WERI-Rb-1 (cell line): ENCODE measurements at places on chromosomes 4 and X.

GRCh38 chrX:56729152-56729850 lies at the start of gene NBDY:
Gene NBDY, plus strand, starts transcription at chrX:56729243. Its CDS starts 111 bp downstream, at chrX:56729354.
- peak; percentile 25 for DNase-seq

- no peak for DNase-seq
Observed at GRCh38 chrX:96752781-96753180, 68.1 kb downstream of the DIAPH2 start.

DNA sequence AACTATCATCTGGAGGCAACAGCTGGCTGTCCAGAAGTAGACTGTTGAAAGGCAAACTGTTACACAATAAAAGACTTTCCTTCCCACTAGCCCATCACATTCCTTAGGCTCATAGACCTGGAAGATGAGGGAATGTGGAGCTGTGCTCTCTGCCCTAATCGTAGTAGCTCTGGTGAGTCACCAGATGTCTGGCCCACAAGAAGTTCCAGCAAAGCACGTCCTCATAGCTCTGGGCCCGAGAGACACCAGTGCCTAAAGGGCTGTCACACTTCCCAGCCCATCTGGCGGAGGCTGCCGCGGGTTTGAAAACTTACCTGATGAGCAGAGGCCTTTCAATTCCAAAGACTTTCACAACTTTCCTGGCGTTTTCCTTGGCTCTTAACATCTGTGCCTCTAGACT lies 81.7 kb upstream of the STOX2 start:
- no peak for DNase-seq

- no peak for DNase-seq
Observed at GRCh38 chr4:76585897-76586360, 150.9 kb downstream of the SHROOM3 start.

GRCh38 chr4:177511611-177512010 lies 69.4 kb upstream of the AGA start:
- no peak for DNase-seq

DNA sequence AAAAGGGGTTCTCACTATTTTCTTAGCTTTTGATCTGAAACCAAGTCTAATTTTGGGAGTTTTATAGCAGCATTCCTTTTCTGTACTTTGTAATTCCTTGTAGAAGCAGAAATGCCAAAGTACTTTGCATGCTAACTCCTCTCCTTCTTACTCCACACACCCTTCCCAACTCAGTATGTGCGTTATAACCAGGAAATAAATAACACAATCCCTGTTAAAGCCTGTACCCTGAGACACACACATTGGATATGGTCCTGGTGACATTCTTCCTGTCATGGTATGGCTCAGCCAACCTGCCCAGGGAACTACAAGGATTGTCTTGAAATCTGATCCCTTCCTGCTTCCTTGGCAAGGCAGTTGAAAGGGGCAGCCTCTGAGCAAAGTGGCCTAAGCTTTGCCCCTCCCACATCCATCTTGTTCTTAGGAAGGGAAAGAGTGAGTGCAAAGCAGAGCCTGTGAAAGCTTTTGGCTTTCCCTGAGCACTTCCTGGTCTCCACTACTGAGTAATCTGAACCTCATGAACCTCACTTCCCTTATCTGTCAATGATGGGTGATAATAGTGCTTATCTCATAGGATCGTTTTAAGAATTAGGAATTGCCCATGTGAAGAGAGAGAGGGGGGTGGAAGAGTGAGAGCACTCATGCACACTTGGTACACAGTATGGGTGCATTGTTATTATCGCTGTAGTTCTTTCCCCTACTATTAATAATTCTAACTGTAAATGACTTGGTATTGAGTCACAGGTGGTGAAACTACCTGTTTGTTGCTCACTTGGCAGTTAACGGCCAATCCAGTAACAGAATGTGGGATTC lies 109.3 kb downstream of the AFF2 start:
- DNase-seq = peak; percentile 51

DNA sequence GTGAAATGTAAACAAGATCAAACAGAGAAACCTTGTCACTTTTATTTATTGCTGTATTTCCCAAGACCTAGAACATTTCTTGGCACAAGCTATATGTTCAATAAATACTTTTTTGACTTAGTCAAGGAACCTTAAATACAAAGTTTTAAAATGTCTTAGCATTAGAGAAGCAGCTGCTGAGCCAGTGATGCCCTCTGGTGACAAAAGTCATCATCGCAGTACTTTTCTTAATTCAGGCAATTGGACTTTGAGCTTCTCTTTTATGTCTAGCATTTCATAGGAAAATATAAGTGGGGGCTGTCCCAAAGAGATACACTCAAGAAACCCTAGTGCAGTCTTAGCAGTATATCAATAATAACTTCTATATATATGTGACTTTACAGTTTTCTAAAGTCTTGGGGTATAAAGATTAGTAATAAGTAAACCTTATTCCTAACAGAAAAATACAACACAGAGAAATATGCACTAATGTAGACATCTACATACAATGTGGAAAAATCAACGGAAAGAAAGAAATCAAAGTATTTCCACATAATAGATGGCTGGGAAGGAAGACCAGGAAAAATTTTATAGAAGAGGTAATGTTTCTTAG lies 118.4 kb downstream of the DTHD1 start:
- peak; percentile 14 for DNase-seq

DNA sequence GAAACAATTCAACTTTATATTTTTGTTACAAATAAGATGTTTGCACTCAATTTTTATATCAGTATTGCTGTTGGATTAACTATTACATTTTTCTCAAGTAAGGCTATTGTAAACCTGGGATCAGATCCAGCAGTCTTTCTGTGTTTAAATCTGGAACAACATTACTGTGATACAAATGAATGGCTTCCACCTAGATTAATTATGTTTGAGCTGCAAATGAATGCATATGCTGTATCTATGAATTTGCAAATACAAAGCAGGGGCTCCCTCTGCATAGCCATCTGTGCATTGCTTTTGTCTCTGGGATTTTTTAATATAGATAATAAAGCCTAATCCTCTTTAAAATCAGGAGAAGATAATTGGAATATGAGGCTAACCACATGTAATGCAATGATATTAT lies 69.8 kb upstream of the NEIL3 start:
- DNase-seq = no peak

- DNase-seq = no peak
Observed at GRCh38 chr4:69710580-69710979, 49.8 kb downstream of the SULT1B1 start.

DNA sequence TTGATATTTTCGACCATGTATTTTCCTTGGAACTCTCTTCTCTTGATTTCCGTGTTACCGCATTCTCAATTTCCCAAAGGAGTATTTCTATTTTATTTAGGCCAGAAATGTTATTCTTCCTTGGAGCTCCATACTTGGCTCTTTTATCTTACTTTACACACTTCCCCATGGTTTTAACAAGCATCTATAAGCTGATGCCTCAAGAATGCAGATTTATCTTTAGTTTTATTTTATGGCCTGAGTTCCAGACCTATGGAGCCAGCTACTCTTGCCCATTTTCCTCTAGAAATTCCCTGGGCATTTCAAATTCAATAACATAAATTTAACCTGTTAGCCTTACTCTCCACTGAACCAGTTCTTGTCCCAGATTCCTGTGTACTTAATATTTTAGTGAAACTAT lies 43.7 kb downstream of the SULT1E1 start:
- DNase-seq = no peak
